ENCODE measurements at places on chromosomes 5 and 9.
A peak's percentile ranks its signal among the peaks of the same experiment; 100 is the strongest.

DNA sequence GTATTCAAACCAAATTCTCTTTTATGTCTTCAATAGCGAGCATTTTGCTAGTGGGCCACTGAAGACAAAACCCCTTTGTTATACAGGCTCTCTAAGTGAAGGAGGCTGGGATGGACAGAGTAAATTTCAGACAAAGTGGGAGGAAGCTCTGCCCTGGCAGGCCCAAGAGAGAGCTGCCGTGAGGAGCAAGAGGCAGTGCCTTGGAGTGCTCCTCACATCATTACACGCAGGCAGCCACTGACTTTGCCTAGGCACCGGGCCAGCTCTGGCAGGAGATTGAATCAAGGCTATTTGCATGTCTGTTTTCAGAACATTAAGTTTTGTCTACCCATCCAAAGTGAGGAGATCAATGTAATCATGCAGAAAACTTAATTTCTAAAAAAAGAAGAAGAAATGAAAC, 167.7 kb downstream of the CCDC192 start:
- no peak for DNase-seq

DNA sequence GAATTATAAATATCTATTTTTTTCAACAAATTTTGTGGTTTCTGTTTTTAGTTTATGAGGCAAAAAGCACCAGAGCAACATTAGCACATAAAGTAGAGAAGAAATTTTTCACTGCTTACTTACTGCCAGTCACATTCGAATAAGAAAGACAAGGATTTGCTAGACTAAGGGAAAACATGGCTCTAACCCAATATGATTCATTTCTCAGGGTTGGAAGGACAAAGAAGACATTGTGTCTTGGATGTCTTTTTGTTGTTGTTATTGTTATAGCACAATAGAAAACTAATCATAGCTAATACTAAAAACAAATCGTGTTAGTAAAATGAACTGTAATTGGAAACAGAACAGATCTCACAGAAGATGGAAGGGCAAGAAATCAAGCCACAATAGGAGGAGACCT, 90.9 kb upstream of the SLCO6A1 start:
- no peak for DNase-seq

- no peak for DNase-seq
These were observed 600.9 kb downstream of the CCDC171 start for GRCh38 chr9:16153741-16154140.

DNA sequence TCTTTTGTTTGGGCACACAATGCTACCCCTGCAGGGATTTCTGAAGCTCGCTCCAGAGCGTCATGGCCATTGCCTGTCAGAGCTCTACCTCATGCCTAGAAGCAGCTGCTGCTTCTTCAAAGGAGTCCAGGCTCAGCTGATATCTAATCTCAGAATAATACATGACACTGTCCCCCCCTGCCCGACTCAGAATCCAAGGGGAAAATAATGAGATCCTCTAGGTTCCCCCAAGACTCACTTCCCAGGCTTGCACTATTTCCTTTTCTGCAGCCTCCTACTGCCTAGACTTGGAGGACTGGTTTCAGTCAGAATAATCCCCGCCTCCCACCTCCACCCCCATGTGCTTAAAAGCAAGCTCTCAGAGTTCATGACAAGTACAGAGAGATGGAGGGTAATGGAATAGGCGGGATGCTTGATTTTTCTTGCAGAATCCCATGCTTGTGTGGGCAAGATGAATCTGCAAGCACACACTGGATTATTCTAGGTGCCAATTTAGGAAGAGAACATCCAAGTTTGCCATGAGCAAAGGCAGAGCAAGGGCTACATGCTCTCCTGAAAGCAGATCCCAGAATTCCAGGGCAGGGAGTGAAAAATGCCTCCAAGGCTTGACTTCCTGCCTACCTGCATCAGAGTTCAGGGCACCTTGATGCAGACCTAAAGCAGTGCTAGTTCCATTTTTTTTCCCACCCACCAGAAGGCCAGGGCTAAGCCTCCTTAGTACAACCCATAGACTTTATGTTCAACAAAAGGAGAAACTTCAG, 97.4 kb upstream of the IFNK start:
- peak; percentile 76 for DNase-seq

- DNase-seq: peak; percentile 60
These were observed 6.3 kb downstream of the IGIP start for GRCh38 chr5:140131967-140132409.

- no peak for DNase-seq
These were observed 459.4 kb upstream of the NMUR2 start for GRCh38 chr5:152864447-152864846.

DNA sequence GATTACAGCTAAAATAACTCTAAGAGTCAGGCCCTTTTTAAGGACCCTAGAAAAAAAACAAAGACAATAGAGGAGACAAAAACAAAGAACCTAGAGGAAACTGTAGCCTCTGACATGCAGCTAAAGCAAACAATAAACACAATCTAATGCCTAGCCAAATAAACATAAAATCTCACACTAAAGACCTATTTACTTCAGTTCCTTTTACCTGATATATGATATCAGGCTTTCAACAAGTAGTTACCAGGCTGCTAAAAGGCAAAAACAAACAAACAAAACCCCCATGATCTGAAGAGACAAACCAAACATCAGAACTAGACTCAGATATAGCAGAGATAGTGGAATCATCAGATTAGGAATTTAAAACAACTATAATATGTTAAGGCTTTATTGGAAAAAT, 226.5 kb upstream of the POU5F2 start:
- no peak for DNase-seq

GRCh38 chr5:43244823-43245565, 53.0 kb downstream of the NIM1K start:
- no peak for DNase-seq

DNA sequence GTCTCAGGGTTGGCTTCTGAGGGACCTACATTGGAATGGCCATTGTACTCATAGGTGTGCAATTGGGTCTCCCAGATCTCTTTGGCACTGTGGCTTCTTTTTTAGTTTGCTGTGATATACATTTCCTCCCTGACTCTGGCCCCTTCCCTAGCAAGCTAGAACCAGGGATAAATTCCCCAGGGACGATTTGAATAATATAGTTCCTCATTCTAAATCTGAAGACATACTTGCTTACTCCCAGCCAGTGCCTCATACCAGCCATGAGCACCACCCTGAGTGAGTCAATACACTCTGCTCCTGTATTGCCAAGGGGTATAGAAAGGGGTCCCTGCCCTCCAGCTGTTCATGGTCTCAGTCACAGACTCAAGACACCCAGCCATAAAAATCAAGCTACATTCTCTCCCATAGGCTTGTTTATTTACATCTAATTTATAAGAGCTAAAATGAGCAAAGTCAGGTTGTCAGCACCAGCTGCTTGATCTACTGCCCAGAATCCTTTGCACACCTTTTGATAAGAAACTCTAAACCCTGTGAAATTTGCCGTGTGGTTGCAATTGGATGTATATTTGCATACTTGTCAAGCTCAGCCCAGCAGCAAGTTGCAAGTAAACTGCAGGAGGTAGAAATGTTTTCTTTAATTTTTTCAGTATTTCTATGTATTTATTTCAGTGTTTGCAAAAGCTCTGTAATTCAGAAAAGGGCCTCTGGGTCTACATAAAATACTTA, 219.9 kb upstream of the IRX1 start:
- no peak for DNase-seq

GRCh38 chr5:172659909-172660628, 19.0 kb downstream of the NEURL1B start:
- peak; percentile 74 for DNase-seq

- DNase-seq: peak; percentile 2
These were observed 278.4 kb downstream of the RASEF start for GRCh38 chr9:82784589-82784988.

DNA sequence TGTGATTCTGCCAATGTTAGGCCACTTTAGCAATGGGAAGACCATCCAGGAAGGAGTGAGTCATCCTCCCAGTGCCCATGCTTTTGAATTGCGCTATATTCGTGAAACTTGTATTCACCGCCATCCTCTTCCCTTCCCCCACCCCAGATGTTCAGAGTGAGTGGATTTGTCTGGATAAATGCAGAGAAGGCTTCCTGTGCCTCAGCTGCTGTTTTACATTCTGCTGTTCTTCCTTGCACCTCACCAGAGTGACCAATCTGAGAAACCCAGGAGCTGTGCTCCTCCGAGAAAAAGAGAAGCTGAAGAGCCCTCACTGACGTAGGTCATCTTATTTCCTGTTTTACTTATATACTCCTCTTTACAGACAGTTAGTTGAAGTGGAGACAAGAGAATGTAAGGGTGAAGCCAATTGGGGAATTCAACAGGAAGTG, 24.6 kb upstream of the SVEP1 start:
- peak; percentile 71 for DNase-seq

DNA sequence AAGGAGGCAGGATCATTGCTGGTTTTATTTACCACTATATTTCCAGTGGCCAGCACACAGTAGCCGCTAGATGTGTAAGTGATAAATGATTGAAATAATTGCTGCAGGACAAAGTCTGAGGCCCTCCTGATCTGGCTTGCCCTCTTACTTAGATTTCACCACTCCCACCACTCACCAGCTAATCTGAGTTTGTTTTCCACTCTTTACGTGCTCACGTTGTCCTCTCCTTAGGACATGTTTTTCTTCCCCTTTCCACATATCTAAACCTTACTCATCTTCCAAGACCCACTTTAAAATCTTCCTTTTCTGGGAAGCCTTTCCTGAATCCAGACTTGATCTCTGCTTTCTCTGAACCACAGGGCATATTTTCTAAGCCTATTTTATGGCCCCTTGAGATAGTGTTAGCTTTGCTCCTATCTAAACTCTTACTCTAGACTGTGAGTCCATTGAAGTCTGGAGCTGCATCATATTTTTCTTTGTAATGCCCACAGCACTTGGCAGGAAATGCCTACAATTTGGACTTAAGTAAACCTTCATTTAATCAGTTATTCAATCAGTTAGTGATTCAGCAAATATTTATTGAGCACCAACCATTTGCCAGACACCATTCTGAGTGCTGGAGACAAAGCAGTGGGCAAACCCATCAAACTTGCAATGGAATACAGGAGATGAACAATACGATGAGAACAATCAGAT, 2.4 kb downstream of the TLR4 start:
- DNase-seq: no peak

GRCh38 chr9:132908635-132909034, 29.9 kb downstream of the SPACA9 start:
- no peak for DNase-seq

GRCh38 chr5:142719836-142720370, 34.0 kb upstream of the FGF1 start:
- no peak for DNase-seq

DNA sequence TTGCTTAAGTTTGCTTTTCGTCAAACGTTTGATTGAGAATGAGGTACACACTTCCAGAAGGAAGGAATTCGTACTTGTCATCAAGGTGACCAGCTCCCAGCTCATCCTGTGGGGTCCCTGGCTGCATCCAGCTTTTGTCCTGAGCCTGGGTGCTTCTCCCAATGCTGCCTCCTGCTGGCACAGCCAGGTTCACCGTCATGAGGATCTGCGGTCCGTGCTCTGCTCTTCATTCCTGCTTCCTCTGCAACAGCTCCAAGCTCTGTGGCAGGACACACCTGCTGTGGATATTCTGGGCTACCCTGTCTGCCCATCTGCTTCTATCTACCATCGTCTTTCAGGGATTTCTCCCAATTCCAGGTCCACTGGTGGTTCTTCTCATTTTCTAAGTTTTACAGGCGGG, 13.3 kb upstream of the UBE2QL1 start:
- peak; percentile 11 for DNase-seq

DNA sequence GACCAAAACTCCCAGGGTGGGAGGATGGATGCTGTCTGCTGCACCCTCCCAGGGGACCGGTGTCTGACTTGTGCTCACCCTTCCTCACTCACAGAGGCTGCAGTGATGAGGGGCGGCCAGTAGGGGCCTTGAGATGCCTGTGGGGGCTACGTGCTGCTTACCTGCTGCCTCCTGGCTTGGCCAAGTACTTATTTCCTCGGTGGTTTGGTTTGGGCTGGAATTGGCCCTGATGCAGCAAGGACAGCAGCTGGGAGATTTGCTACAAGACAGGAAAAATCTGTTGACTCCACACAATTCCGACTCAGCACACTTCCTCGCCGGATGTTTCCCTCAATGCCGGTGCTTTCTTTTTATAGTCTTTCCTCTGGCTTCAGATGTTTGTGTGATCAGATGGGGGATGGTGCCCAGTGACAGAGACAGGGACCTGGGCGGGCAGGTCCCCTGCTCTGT, 6.6 kb downstream of the PCDH12 start:
- DNase-seq: no peak

GRCh38 chr9:129368444-129368978, 190.4 kb upstream of the IER5L start:
- DNase-seq: no peak

- no peak for DNase-seq
These were observed 32.4 kb downstream of the CXXC5 start for GRCh38 chr5:139680368-139681111.

GRCh38 chr9:80509358-80509757, 937.6 kb downstream of the TLE4 start:
- no peak for DNase-seq

DNA sequence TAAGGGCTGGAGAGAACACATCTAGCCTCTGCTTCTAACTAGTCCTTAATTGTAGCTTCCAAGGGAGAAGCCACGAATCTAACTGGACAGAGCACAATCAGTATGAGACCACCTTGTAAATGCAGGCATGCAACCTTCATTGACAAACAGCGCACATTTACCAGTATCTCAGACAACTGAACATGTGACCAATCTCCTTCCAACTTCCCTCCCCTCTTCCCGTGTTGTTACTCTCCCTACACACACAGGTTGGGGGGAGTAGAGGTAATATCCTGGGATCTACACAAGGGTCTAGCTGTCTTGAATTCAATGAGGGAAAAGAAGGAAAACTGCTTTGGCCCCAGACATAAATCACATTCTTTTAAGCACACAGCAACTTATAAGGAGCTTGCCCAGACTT, 77.6 kb downstream of the LIFR start:
- DNase-seq: no peak

- no peak for DNase-seq
These were observed 6.5 kb downstream of the PTPN3 start for GRCh38 chr9:109491590-109491989.

Measured in inflammatory macrophage (primary cell).